ENCODE measurements at places on chromosomes 5 and 9. TPM values are rescaled to one million over a fixed set of nuclear protein-coding genes. Genes with fewer than 3 reads are reported as not detected.

- no peak overlapping the region for H3K4me3 ChIP-seq
- H3K27me3 ChIP-seq, result peaks cover 7% of the 10 kb centered on the region
- DNase-seq, result no peak
- no peaks in the 10 kb centered on the region for H3K36me3 ChIP-seq
- peaks cover 15% of the 10 kb centered on the region for H3K4me1 ChIP-seq
Observed at GRCh38 chr5:139705191-139705590, 57.0 kb downstream of the CXXC5 start.

DNA sequence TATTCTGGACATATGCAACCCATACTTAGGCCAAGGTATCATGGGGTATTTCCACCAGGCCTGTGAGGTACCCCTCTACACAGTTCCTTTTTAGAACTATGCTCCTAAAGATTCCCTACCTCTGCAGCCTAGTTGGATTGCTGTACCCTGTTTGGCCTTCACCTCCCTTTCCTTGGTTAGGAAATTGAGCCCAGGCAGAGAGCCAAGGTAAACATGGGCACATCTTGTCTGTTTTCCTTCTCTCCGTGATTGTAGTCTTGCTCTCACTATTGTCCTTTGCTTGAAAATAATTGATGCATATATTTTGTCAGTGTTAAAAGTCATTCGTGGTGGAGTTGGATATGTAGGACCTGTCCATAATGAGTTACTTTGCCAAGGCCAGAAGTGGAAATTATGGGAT lies 26.7 kb downstream of the BDP1 start:
- no peak overlapping the region for H3K4me3 ChIP-seq
- no peaks in the 10 kb centered on the region for H3K27me3 ChIP-seq
- no peak overlapping the region for H3K27ac ChIP-seq
- no peak for DNase-seq

GRCh38 chr5:123199527-123199926 lies 110.5 kb downstream of the PRDM6 start:
- DNase-seq, result no peak
- no peaks in the 10 kb centered on the region for H3K36me3 ChIP-seq

- no peak for DNase-seq
- H3K4me3 ChIP-seq, result no peak overlapping the region
- no peak overlapping the region for H3K27ac ChIP-seq
- H3K4me1 ChIP-seq, result peaks cover 56% of the 10 kb centered on the region
- no peaks in the 10 kb centered on the region for H3K27me3 ChIP-seq
Observed at GRCh38 chr9:133140174-133140505, 19.1 kb upstream of the RALGDS start.

Gene HSD17B3
- total RNA-seq, result 0.81 TPM
